ENCODE measurements at places on chromosomes 1 and 21. TPM values are rescaled to one million over a fixed set of nuclear protein-coding genes. Genes with fewer than 3 reads are reported as not detected.

DNA sequence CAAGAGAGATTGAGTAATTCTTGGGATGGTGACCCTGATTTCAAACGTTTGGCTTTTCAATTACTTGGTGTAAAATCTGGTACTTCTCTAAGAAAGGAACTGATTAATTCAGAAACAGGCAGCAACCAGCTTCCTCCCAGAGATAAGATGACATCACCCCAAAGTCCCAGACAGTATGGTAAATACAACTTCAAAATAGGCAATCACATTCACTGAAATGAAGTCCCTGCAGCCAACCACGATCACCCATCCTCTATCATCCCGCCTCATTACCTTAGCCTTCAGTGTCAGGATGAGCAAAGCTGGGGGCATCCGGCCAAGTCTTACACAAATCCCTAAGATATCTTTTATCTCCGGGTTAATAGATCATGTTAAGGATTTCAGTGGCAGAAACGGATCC, 26.4 kb upstream of the RUNX1 start:
- peak; percentile 74 for DNase-seq

DNA sequence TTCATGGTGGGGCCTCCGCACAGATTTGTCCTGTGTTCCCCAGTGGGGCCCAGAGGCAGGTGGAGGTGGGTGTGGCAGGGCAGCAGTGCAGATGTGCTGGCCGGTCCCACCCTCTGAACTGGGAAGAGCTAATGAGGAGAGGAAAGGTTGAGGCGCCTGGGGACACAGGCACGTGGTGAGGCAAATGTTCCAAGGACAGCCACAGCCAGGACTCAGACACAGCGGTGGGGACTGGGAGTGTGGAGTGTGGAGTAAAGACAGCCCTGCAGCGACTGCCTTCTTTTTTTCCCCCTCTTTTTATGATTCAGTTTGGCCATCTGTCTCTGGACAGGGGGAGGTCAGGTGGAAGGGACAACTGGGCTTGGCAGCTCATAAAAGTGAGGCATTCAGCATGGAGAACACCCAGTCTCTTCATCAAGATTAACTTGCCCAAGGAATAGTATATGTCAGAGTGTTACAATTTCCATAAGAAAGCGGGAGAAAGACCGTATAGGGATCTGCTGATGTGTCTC, 104.2 kb upstream of the GCLM start:
- no peak for DNase-seq

DNA sequence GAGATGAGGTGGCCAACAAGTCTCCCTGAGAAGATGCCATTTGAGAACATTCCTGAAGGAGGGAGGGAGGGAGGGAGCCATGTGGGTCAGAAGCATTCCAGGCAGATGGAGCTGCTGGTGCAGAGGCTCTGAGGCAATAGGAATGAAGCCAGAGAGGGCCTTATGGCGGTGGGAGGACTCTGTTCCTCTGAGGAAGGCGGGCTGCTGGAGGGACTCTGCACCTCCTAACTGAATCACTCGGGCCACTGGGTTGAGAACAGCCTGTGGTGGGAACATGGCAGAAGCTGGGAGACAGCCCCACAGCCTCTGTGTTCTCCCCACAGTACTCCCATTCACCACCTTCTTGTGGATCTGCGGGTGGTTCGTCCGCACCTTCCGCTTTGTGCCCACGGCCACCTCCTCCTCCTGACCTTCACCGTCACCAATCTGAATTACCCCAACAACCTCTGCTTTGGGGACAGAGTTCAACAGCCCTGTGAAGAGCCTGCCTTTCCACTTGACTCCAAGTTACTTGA, 2.4 kb upstream of the TMEM125 start:
- peak; percentile 77 for DNase-seq

LCE2C gene
- not detected for total RNA-seq

TSPEAR gene
- not detected for total RNA-seq

ZBTB37 gene
- total RNA-seq: 5.6 TPM

Measured in GM23248 (cell line).